ENCODE measurements at places on chromosomes 13 and 19.

DNA sequence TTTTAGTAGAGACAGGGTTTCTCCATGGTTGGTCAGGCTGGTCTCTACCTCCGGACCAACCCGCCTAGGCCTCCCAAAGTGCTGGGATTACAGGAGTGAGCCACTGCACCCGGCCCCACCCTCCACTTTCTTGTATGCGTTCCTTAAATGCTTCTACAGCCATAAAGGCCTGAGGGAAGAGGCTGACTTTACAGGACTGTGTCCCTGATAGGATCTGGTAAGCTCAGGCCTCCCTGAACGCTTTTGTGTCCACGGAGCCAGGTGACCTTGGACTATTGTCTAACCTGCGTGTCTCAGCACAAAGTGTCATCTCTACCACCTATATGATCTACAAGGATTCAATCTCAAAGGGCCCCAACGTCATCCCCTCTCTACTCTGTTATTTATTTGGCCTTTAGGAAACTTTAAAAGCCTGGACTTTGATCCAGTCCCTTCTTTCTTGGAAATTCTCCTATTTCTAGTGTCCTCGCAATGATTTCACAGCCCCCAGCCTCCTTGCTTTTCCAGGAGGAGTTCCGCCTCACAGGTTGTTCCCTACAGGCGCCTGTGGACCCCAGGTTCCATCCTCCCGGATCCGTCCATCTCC, 701 bp downstream of the ZNF552 start:
- peak; percentile 23 for DNase-seq

DNA sequence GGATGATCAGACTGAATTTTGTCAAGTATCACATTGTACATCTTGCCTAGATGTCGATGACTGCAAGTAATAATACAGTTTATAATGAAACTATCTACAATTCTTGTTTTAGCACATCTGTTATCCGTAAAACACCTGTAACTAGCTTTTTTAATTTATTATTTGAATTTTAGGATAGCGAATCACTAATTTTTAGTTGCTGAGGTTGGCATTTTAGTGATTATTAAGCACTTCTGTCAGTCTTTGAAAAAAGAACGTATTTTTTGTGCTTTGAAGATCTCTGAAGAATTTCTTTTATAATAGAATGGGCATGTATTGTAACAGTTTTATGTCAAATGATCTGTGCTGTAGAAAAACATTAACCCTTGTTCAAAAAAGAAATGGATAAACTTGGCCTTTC, 11.5 kb upstream of the MLNR start:
- no peak for DNase-seq

DNA sequence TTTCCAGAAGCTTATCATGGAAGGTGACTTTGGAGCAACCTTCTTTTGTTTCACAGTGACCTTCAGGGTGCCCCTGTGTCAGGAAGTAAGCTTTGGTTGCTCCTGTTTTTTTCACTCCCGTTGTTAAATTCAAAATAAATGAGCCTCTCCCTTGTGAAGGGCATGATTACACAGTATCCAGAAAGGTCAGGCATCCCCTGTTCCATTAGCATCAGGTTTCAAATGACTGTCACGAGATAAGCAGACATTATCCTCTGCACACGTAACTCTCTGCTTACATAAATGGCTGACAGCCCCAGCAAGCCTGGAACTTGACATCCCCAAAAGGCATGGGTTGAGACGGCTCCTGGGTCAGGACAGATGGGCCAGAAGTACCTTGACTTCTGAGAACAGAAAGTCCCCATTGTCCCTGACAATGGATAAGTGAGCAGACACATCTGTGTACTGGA, 52.0 kb downstream of the RAB20 start:
- peak; percentile 54 for DNase-seq

- DNase-seq: no peak
Observed at GRCh38 chr13:84543962-84544361, 661.7 kb upstream of the SLITRK1 start.

- DNase-seq: no peak
Observed at GRCh38 chr13:20064128-20064527, 96.7 kb downstream of the GJA3 start.

- DNase-seq: no peak
Observed at GRCh38 chr19:41918095-41918494, 10.2 kb downstream of the ERFL start.

- no peak for DNase-seq
Observed at GRCh38 chr13:113902481-113902880, 38.6 kb upstream of the GAS6 start.

GRCh38 chr19:45442408-45442777, 18.7 kb upstream of the ERCC1 start:
- DNase-seq: no peak

GRCh38 chr19:3618144-3618810, 8.3 kb downstream of the CACTIN start:
- peak; percentile 46 for DNase-seq

DNA sequence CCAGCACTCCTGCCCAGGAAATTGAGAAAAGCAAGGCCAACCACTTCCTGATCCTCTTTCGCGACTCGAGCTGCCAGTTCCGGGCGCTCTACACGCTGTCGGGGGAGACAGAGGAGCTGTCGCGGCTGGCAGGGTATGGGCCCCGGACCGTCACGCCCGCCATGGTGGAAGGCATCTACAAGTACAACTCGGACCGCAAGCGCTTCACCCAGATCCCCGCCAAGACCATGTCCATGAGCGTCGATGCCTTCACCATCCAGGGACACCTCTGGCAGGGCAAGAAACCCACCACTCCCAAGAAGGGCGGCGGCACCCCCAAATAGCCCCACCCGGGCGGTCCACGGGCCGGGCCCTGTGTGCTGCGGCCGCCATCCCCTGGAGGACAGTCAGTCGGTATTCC, 11.6 kb downstream of the XAB2 start:
- DNase-seq: no peak

DNA sequence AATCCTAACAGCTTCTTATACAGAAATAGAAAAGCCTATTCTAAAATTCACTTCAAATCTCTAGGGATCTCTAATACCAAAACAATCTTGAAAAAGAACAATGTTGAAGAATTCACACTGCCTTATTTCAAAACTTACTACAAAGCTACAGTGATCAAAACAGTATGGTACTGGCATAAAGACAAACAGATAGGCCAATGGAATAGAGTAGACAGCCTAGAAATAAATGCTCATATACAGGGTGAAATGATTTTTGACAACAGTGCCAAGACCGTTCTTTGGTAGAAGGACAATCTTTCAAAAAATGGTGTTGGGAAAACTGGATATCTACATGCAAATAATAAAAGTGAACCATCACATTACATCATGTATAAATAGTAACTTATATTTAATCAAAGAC, 11.8 kb upstream of the ZNF563 start:
- no peak for DNase-seq

DNA sequence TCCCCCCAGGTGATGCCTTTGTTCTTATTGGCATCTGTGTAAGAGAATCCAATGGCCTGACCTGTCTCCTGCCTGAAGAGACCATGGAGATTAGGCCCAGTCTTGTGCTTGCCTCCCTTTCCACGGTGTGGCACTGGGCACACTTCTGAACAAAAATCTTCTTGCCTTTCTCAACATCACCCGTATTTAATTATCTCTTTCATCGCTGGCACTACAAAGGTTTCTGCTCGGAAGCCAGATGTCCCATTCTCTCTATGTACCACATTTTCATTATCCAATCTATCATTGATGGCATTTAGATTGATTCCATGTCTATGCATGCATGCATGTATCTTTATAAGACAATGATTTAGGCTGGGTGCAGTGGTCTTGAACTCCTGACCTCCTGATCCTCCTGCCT, 74.3 kb downstream of the SLC25A15 start:
- DNase-seq: no peak

GRCh38 chr19:47781590-47782262, 3.2 kb downstream of the SELENOW start:
- no peak for DNase-seq

DNA sequence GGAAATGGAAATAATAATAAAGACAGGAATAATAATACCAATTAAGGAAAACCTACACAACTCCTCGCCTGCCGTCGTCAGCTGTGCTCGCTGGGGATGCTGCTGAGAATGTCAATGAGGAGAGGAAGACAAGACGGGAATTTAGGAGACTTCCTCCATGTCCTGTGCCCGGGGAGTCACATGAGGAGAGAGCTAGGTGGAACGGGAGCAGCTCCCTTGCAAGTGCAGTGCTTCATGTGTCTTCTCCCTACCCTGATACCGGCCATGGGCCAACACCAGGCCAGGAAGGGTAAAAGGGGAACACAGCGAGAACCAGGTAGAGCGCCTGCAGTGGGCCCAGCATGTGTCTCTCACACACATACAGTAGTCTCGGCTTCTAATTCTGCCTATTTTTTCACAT, 11.8 kb downstream of the DOCK9 start:
- no peak for DNase-seq

Measured in erythroblast (primary cell).